Inflammatory macrophage (primary cell): ENCODE measurements at places on chromosomes 3 and 15.

GRCh38 chr3:195849322-195850074, 37.8 kb upstream of the MUC4 start:
- DNase-seq, result no peak

GRCh38 chr3:142844339-142844977, 44.4 kb downstream of the PCOLCE2 start:
- DNase-seq, result peak; percentile 46

GRCh38 chr15:74322558-74323180, 44.8 kb downstream of the CYP11A1 start:
- DNase-seq, result peak; percentile 19

- DNase-seq, result no peak
Observed at GRCh38 chr15:81885135-81885534, 160.7 kb downstream of the MEX3B start.

GRCh38 chr3:130870423-130870822, 23.5 kb upstream of the ATP2C1 start:
- DNase-seq, result no peak

GRCh38 chr15:53976844-53977392, 1.3 kb upstream of the UNC13C start:
- DNase-seq, result no peak

- no peak for DNase-seq
Observed at GRCh38 chr15:51156957-51157356, 62.3 kb upstream of the TNFAIP8L3 start.

DNA sequence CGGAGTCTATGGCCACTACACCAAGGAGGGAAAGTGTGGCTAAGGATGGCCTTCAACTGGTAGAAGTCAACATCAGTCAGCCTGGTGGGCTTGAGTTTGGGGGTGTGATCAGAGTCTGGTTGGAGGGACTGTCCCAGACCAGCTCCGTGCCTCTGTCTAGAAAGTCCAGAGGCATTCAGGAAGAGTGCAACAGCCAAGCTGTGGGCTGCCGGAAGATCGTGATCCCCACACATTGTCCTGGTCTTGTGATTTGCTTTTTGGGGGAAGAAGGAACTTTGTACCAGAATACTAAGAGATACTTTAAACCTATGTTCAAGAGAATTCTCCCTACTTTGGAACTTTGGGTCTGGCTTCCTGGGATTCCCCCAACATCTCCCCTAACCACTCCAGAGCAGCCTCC, 47.8 kb upstream of the VPS8 start:
- DNase-seq, result no peak

GRCh38 chr3:89851974-89852621, 744.7 kb downstream of the EPHA3 start:
- DNase-seq, result no peak

GRCh38 chr3:110533089-110533488, 538.5 kb upstream of the NECTIN3 start:
- no peak for DNase-seq

- DNase-seq, result no peak
Observed at GRCh38 chr3:132469326-132469725, 52.0 kb downstream of the DNAJC13 start.

GRCh38 chr3:61680617-61681016, 119.2 kb downstream of the PTPRG start:
- DNase-seq, result no peak

DNA sequence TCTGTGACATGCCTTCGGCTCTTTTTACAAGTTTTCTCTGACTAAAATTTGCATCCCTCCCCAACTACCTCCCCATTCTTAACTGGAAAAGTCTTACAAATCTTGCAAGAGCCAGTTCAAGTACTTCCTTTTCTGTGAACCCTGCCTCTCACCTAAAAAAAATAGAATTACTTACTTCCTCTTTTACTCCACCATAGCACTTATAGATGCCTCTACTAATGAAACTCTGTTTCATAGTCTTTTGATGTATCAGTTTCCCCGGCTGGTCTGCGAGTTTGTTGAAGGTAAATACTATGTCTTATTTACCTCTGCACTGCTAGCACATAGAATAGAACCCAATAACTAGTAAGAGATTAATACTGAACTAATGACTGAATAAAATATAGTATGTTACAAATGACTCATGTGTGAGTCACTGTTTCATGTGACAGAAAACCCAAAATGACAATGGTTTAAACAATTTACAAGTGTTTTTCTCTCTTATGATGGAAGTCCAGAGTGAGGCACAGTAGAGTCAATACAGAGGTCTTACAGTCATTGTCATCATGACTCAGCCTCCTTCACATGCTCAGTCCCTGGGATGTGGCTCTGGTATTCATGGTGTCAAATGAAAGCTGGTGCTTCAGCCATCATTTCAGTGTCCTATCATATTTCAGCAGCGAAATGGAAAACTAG, 393.5 kb downstream of the RSL24D1 start:
- peak; percentile 88 for DNase-seq

DNA sequence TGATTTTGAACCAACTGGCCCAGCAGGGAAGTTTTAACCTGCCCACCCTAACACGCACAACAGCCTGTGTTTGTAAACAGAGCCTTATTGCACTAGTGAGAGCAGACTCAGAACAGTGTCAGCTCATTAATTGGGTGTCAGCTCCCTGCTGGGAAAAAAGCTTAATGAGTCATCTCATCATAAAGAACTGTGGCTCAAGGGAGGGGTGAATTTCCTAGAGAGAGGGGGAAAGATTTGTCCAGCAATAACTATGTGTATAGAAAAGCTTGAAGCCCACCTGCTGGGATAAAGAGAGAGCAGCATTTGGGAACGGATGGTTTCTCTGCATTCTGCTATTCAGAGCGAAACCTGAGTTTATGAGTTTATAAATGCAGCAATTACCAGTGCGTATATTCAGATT, 48.9 kb upstream of the GMNC start:
- DNase-seq, result no peak

DNA sequence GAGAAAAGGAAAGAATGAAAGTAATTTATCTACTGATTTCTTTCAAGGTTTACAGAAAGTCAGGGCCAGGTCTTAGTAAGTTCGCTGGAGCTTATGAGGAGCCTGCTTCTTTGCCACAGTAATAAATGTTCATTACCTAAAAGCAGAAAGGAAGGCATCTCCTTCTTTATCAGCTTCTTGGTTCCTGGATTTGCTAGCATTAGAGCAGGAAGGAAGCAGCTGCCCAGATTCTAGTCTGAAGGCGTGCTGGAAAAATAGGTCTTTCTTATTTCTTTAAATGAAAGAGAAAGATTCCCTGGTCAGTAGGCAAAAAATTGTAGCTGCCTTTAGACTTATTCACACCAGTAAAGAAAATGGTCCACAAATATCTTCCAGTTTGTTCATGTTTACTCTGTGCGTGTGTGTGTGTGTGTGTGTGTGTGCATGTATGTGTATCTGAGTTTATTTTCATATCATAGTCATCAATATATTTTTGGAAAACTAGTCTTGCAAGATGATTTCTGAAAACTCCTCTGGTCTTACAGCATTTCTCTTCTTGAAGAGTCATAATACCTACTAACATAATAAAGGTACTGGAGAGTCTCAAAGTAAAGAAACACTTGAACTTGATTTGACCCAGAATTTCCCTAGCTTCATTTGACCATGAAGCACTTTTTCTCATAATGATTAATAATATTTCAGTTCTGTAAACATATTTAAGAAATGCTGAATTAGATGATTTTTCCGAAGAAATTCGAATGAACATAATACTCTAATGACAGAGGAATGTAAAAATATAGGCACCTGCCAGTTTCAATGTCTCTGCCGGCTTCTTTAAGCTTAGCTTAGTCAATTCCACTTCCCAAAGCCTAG, 255.3 kb upstream of the ZPLD1 start:
- no peak for DNase-seq

DNA sequence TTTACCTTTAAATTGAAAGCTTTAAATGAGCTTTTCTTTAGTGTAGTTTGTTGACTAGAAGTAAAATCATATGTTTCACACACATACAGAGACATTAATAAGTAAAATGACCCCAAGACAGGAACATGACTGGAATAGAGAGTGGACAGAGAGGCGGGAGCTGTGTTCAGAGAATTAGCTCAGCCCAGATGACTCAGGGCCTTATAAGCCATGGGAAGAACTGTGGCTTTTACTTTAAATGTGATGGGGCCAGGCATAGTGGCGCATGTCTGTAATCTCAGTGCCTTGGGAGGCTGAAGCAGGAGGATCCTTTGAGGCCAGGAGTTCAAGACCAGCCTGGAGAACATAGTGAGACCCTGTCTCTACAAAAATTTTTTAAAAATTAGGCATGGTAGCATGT, 26.7 kb downstream of the SACM1L start:
- DNase-seq, result no peak

DNA sequence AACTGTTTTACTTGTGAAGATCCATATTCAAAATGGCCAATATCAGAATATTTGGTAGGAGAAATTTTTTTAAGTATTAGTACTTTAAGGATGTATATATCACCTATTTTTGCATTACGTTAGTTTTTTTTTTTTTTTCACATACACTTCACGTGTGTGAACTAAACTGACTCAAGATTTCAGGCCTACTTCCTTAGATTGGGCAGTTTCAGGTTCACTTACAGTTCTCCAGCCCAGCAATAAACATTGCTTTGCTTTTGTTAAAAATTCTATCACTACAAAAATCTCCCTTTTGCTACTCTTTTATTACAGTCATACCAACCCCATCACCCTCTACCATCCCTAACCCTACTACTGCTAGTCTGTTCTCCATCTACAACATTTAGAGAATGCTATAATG, 183.6 kb downstream of the KCNH8 start:
- no peak for DNase-seq
